ENCODE measurements at places on chromosomes 13 and 19. TPM values are rescaled to one million over a fixed set of nuclear protein-coding genes. Genes with fewer than 3 reads are reported as not detected.

The ZNF491 gene
- 0.85 TPM for polyA plus RNA-seq

The KRTDAP gene
- not detected for polyA plus RNA-seq

The ELANE gene
- not detected for polyA plus RNA-seq

The FAM187B gene
- polyA plus RNA-seq: not detected

The EXOC3L2 gene
- not detected for polyA plus RNA-seq

The CHAF1A gene
- polyA plus RNA-seq: 6.9 TPM

The SMIM44 gene
- not detected for polyA plus RNA-seq

The PPM1N gene
- polyA plus RNA-seq: 4.0 TPM

The RGL3 gene
- 2.4 TPM for polyA plus RNA-seq

The ZNF865 gene
- polyA plus RNA-seq: 0.36 TPM

The KLK3 gene
- not detected for polyA plus RNA-seq

The PDCD2L gene
- polyA plus RNA-seq: 18.6 TPM

Data from IgD-negative memory B cell (primary cell).